ENCODE measurements at places on chromosomes 6 and 20.

DNA sequence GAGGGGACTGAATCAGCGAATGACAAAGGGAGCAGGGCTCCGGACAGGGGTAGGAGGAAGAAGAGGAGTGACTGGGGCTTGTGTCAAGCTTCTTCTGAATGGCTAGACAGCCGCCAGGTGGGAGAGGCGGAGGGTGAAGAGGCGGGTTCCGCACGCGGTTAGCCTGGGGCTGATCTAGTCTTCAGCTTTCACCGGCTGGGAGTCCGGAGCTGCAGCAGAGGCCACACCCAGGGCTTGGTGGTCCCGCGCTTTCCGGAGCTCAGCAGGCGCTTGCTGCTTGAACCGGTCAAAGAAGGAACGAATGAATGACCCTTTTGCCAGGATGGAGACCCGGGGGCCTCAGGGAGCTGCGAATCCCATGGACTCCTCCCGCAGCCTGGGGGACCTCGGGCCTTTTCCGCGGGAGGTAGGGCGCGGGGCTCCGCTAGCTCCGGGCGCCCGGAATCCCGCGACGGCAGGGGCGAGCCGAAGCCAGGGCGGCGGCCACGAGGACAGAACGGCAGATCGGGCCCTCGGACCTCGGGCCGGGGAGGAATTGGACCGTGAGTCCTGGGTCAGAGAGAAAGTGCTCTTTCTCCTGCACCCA is at the start of gene C6orf141:
C6orf141 (plus strand) TSS at position 177 of the 586 bp plus-strand sequence; CDS start at position 302, 125 bp downstream.
- DNase-seq, result no peak

DNA sequence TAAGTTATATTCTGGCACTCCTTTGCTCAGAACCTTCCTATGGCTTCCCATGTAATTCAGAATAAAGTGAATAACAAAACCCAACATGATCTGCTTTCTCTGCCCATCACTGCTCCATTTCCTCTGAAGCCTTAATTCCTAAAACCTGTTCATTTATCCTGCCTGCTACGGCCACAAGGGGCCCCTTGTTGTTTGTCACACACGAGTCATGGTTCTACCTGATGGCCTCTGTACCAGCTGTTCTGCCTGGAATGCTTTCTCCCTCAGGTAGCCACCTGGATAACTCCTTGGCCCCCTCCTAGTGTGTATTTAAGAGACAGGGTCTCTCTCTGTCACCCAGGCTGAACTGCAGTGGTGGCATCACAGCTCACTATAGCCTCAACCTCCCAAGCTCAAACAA is 26.8 kb downstream of the ERGIC3 start:
- no peak for DNase-seq

DNA sequence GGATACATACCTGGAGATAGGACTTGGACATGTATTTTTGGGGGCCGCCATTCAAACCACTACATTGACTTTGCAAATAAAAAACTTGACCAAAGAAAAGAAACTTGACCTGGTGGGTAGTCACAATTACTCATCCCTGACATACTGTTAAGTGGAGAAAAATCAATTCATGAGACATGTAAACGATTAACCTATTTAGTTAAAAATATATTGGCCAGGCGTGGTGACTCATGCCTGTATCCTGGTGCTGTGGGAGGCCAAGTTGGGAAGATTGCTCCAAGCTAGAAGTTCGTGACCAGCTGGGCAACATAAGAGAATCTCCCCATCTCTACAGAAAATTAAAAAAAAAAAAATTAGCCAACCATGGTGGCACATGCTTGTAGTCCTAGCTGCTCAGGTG is 2.5 kb upstream of the SRSF12 start:
- DNase-seq, result no peak

GRCh38 chr20:19658137-19658536 is 99.9 kb upstream of the RIN2 start:
- no peak for DNase-seq

DNA sequence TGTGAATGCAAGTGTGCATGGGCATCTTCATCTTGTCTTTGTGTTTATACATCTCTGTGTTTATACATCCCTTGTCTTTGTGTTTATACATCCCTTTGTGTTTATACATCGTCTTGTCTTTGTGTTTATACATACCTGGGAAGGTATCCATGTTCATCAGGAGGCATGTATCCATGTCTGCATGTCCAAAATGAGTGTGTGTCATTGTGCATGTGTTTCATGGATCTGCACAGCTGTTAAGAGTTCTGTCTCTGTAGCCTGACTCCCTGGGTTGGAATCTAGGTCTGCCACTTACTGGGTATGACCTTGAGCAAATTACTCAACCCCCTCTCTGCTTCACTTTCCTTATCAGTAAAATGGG is 50.1 kb upstream of the SIRPA start:
- DNase-seq, result no peak

GRCh38 chr6:34352305-34352937 is 40.0 kb downstream of the NUDT3 start:
- no peak for DNase-seq

GRCh38 chr6:33279971-33280511 is 3.1 kb downstream of the B3GALT4 start:
- DNase-seq, result no peak

DNA sequence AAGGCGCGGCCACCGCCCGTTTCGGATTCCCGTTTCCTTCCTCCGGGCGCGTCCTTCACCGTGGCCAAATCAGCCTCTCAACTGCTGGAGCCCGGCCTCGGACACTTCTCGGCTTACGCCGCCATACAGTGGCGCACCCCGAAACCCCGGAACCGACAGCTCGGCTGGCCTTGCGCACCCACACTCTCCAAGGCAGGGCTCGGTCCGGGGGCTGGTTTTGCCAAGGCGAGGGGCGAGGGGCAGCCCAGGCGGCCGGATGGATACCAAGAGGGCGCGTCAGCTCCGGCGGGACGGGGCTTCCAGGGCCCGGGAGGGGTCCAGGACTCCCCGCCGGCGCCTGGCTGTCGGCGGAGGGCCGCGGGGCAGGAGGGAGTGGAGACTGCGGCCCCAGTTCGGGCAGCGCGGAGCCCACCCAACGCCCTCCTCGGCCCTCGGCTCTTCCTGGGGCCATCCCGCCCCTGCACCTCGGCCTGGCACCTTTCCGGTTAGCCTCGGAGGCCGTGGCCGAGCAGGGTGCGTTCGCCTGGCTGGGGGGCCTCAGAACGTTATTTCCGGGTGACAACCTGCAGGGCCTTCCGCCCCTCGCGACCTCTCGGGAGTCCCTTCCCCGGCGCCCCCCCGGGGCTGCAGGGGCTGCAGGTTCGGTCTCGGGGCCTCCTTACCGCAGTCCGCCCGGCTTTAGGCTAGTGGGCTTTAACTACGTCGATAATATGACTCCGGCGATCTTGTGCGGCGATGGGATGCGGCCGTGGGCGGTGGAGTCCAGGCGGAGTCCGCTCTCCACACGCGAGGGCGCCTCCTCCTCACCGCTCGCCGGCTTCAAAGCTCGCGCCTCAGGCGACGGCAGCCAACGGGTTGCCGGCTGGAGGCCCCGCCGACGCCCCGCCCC is 697 bp upstream of the CEP43 start:
- DNase-seq, result no peak

GRCh38 chr20:57503035-57503658 is 21.8 kb downstream of the CTCFL start:
- peak; percentile 8 for DNase-seq

DNA sequence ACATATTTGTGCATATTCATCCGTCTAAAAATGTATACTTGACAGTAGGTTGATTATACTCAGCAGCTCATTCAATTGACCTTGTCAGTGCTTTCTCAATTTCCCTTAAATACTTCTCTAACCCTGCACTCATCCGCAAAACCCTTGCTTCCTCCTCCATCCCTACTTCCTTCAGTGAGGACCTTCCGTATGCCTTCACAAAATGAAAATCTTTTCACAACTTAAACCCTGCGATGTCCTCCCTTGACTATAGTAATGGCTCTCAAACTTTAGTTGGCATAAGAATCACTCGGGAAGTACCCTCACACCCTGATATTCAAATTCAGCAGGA is 5.2 kb downstream of the MBOAT1 start:
- no peak for DNase-seq

DNA sequence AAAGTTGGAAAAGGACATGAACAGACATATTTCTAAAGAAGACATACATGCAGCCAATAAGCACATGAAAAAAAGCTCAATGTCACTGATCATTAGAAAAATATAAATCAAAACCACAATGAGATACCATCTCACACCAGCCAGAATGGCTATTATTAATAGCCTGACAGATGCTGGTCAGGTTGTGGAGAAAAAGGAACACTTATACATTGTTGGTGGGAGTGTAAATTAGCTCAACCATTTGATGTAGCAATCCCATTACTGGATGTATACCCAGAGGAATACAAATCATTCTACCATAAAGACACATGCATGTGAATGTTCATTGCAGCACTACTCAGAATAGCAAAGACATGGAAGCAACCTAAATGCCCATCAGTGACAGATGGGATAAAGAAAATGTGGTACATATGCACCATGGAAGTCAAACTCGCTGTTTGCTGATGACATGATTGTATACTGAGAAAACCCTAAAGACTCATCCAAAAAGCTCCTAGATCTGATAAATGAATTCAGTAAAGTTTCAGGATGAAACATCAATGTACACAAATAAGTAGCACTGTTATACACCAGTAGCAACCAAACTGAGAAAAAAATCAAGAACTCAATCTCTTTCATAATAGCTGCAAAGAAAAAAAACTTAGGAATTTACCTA is 196.8 kb downstream of the ADGB start:
- DNase-seq, result no peak
